ENCODE measurements at places on chromosomes 11 and 22. TPM values are rescaled to one million over a fixed set of nuclear protein-coding genes. Genes with fewer than 3 reads are reported as not detected.

Gene UBE2L6
- 19.8 TPM for polyA plus RNA-seq

Gene CATSPERZ
- polyA plus RNA-seq: 0.14 TPM

Gene NDUFA6
- polyA plus RNA-seq: 467 TPM

Gene UBQLNL
- 0.18 TPM for polyA plus RNA-seq

Gene LAMTOR1
- polyA plus RNA-seq: 124 TPM

Gene TMEM86A
- polyA plus RNA-seq: 3.6 TPM

Gene KDM4D
- polyA plus RNA-seq: 0.79 TPM

Gene SMC1B
- not detected for polyA plus RNA-seq

Data from right cardiac atrium (tissue), 5 donors.